ENCODE measurements at places on chromosomes 1 and 21. TPM values are rescaled to one million over a fixed set of nuclear protein-coding genes. Genes with fewer than 3 reads are reported as not detected.

The SPRR1B gene
- total RNA-seq: not detected

The PPIAL4G gene
- not detected for total RNA-seq

The CFHR5 gene
- not detected for total RNA-seq

The CLCNKB gene
- under 0.01 TPM for total RNA-seq

The COL11A1 gene
- total RNA-seq: 0.25 TPM

The MACO1 gene
- 15.1 TPM for total RNA-seq

The LMX1A gene
- total RNA-seq: not detected

The ZNF362 gene
- 2.8 TPM for total RNA-seq

The LRRN2 gene
- total RNA-seq: 0.19 TPM

The NPR1 gene
- total RNA-seq: 30.6 TPM

The GUK1 gene
- total RNA-seq: 531 TPM

The SPATA17 gene
- total RNA-seq: not detected

The TCHHL1 gene
- total RNA-seq: not detected

The HTR6 gene
- total RNA-seq: not detected

The DENND4B gene
- total RNA-seq: 9.1 TPM

The F5 gene
- under 0.01 TPM for total RNA-seq

The LHX8 gene
- not detected for total RNA-seq

The KAZN gene
- total RNA-seq: 2.8 TPM

The RORC gene
- not detected for total RNA-seq

The RPE65 gene
- total RNA-seq: not detected

The RPL5 gene
- 959 TPM for total RNA-seq

The SPRR2G gene
- not detected for total RNA-seq
